ENCODE measurements at places on chromosomes 2 and 18.

GRCh38 chr18:74286106-74286855, 5.5 kb downstream of the CYB5A start:
- DNase-seq, result no peak

DNA sequence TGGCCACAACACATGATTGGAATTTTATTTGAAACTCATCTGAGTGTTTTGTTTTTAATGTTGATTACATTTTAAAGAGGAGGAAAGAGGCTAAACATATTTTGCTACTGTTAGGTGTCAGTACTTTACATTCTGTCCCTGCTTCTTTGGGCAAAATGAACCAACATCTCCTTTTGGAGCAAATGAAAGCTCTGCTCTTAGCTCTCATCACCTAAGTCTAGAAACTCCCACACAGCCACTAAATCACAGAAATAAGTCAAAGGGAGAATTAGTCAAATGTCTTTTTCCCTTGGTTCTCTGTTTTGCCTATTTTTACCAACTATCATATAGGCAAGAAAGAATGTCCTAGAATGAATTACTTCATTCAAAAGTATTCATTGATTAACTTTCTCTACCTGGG, 666.8 kb downstream of the RNF144A start:
- no peak for DNase-seq

DNA sequence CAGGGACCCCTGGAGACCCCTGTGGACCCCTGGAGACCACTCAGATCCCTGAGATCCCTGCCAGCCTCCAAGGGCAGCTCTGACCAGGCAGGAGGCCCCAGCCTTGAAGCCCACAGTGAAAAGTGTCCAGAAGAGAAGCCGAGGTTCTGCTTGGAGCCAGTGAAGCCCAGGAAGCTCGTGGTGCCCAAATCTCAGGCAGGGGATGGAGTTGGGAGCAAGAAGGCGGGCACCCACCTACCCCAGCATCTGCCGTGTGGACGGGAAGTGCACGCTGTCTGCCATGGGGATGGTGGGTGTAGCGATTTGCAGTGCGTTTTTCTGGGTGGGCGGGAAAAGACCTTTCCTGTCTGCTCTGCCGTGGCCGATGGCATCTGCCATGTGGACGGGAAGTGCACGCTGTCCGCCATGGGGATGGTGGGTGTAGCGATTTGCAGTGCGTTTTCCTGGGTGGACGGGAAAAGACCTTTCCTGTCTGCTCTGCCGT, 120.6 kb upstream of the CTDP1 start:
- no peak for DNase-seq

GRCh38 chr18:58813105-58813504, 51.6 kb upstream of the ZNF532 start:
- DNase-seq, result no peak

- DNase-seq, result no peak
These were observed 58.1 kb downstream of the SPATS2L start for GRCh38 chr2:200364620-200365019.

- no peak for DNase-seq
These were observed 194.7 kb downstream of the BABAM2 start for GRCh38 chr2:28085201-28085600.

DNA sequence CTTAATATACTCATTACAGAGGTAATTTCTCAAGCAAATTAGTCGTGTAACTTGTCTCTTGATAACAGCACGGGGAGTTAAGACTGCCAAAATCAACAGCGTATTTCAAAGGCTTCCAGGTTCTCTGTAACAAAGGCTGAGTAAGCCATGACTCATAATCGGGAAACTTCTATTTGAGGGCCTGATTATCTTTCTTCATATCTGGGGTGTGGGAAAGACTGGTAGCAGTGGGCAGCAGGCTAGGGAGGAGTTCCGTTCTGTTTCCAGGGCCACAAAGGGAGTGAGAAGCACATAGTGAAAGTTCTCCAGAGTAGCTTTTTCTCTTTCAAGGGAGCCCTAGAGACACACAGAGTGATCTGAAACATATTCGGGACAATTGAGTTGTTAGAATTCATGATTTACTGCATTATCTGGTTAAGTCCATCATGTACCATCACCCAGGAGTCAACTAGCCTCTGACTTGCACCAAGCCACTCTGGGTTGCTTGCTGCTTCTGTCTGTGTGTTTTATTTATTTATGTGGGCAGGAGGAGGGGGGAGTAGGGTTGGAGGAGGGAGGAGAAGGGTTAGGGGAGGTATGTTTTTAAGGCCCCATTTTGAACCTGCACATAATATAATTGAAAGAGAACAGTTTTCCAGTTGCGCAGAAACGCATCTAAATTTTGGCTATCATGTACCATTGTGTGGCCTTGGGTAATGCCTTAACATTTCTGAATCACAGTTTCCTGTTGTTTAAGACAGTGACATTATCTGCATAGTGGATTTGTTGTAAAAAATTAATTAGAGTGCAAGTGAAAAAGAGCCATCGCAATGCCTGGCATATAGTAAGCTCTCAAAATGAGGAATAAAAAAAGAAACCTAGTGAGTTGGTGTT, 80.5 kb upstream of the ITPRID2 start:
- DNase-seq, result peak; percentile 63

GRCh38 chr18:69401226-69401971, 711 bp downstream of the DOK6 start:
- no peak for DNase-seq

DNA sequence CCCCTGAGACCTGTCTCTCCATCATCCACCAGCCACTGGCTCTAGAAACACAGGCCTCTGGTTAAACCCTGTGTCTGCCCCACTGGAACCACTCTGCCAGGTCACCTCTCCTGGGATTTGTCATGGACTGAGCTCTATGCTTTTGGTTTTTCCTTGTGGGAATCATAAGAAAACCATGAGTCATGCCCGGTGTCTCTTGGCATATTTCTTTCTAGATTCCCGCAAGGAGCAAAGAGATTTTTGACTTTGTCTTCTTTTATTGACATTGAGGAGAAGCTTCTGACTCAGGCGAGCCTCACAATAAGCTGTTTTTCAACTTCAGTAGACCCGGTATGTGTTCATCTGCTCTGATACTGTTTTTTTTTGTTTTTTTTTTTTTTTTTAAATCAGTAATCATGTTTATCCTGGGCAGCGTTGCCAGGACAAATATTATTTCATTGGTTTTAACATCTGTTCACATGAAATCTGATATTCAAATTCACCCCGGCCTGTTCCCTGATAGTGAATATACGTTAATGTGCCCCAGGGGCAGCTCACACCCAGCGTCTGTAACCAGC, 207.1 kb downstream of the ACKR3 start:
- DNase-seq, result no peak

DNA sequence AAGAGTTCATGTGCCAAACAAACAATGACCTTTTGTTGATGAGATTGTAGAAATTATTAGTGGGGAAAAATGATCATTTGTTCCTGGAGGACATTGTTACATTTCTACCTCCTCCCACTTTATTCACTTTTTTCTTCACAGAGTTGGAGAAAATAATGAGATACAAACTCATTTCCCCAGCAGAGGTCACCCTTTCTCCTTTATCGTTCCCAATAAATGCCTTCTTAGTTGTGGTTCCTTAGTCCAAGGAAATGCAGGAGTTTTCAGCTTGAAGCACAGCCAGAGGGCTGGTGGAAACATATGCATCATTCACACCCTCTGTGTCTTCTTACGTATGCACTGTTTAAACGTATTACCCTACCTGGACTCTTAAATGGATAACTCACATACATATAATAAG, 108.8 kb downstream of the SLC4A3 start:
- peak; percentile 22 for DNase-seq

GRCh38 chr2:196253116-196253480, 81.7 kb upstream of the STK17B start:
- DNase-seq, result no peak

- no peak for DNase-seq
These were observed 80.5 kb downstream of the LYPD6 start for GRCh38 chr2:149410701-149411484.

DNA sequence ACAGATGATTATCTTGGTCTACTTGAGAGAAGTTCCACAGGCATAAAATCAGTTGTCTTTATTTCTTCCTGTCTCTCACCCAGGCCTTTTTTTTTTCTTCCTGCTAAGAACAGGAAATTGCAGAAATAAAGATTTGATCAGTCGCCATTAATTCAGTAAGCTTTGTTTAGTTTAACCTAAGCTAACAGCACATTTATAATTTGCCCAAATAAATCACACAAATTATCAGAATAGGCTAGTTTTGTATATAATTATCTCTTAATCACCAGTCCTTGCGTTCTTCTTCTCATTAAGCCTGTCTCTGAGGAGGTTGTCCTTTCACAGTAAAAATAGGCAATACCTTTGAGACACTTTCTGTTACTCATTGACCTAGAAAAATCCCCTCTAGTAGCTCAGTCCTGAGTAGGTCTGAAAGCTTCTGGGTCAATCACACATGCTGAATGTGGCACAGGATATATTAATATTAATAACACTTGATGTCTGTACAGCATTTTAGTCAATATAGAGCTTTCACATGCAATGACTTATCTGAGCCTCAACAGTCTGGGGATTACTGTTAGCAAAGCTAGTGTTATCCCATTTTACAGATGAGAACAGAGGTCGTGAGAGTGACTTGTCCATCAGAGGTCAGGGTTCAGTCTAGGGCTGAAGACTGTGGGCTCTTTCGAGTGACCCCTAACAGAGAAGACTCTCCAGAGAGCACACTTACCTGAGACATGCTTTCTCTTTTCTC, 11.2 kb upstream of the STK17B start:
- no peak for DNase-seq

DNA sequence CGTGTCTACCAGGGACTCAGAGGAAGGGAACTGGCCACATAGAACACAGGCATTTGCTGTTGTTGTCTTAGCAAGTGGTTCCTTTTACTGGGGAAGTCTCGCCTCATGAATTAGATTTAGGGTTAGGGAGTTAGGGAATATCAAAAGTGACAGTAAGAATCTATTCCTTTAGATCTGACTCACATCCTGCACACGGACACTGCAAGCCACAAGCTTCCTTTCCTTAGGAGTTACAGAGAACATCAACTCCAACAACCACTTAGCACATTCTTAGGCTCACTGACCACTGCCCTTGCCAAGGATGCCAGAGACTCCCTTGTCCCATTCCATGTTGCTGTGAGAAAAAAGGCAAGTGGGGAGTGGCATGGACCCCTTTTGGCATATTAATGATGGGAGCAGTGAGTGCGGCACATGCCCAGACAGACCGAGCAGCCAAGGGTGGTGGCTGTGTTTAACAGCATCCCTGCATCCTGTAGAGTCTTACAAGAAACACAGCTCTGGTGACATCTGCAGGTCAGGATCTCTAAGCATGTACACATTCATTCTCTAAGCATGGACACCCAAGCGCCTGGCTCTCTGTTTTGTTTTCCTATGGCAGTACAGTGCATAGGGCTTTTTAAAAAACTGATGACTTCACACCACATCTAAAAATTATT, 745.6 kb upstream of the RAB6C start:
- DNase-seq, result no peak

Data from colonic mucosa (tissue), 4 donors.